Fibroblast of the conjunctiva (primary cell): ENCODE measurements at places on chromosomes 1 and 21.
A peak's percentile ranks its signal among the peaks of the same experiment; 100 is the strongest.

GRCh38 chr1:47983691-47984090 is 13.5 kb downstream of the TRABD2B start:
- DNase-seq = no peak

DNA sequence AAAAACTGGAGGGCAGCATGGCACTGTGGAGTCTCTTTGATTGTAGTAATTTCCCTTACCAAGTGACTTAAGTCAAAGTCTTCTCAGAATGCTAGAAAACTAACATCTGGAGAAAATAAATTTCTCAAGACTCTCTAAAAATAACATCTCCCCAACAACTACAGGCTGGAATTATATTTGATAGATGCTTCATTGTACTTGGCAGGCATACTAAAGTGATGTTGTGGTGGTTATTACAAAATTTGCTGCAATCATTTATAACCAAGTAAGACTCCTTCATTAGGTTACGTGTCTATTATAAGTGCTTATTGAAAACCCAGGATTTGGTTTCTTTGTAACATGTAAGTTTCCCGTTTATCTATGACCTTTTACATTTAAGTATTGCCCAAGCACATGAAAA is 132.9 kb upstream of the NRIP1 start:
- no peak for DNase-seq

DNA sequence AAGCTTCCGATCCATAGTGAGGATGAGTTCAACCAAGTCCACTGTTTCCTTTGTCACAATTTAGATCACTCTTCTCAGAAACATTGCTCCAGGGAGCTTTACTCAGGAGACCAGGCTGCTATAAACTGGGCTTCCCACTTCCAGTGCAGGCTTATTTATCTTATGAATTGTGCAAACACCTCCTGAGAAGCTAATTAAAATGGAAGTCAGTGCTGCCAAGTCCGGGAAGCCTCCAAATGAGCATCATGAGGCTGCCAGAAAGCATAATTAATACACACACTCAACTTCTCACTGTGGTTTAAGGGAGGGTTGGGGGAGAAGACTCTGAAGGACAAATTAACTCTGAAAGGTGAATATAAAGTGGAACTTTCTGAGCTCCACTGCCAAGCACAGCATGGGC is 145.0 kb upstream of the SGIP1 start:
- no peak for DNase-seq

- no peak for DNase-seq
Observed at GRCh38 chr1:167627865-167628641, 2.0 kb upstream of the RCSD1 start.

GRCh38 chr1:51131185-51131584 is 29.2 kb downstream of the C1orf185 start:
- DNase-seq = no peak

DNA sequence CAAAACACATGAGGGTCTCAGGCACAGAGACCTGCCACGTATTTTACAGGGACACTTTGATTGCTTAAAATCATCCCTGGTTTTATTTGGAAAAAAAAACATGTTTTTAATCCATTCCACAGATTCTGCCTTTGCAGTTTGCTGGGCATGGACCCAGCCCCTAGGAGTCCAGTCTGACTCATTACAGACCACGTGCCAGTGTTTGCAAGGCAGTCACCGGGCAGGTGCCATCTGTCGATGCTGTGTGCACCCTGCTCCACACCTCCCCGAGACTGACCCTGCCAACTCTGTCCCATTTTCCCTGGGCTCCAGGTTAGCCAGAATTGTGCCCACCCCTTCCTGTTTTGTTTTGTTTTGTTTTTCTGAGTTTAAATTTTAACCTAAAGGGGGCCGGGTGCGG is 148.4 kb upstream of the TMEM51 start:
- DNase-seq = no peak

GRCh38 chr1:23673086-23673813 is 18.4 kb upstream of the RPL11 start:
- DNase-seq = peak; percentile 45

DNA sequence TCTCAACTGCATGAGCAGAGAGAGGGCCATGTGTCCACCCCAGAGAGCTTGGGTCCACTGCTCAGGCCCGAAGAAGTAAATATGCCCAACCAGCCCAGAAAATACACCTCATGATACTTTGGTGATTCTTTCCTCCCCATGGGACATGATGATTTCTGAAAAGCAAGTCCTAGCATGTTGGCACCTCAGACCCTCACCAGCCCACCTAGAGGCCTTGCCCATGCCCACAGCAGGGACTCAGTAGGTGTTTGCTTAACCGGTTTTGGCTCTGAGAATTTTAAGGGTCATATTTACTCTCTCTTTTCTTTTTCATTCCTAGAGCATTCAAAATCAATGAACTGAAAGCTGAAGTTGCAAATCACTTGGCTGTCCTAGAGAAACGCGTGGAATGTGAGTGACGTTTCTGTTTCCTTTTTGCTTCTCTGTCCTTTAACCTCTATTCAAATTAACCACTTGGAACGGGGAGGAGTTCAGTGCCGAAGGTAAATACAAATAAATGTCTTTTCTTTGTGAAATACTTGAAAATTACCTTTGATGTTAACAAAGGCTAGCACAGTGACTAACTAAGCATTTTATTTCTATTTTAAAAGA is 79.7 kb downstream of the PDE9A start:
- no peak for DNase-seq

GRCh38 chr1:236844499-236845271 is 49.6 kb downstream of the MTR start:
- no peak for DNase-seq

- no peak for DNase-seq
Observed at GRCh38 chr21:22871692-22872091, 1873.5 kb downstream of the NCAM2 start.

- no peak for DNase-seq
Observed at GRCh38 chr1:113850127-113850796, 21.2 kb downstream of the PTPN22 start.

- DNase-seq = no peak
Observed at GRCh38 chr1:74714429-74715235, 18.2 kb downstream of the CRYZ start.

GRCh38 chr1:174243451-174244000 is 84.2 kb downstream of the RABGAP1L start:
- no peak for DNase-seq

- DNase-seq = no peak
Observed at GRCh38 chr1:174413632-174414031, 34.1 kb upstream of the GPR52 start.

GRCh38 chr1:57309630-57310029 is 114.2 kb downstream of the DAB1 start:
- no peak for DNase-seq

DNA sequence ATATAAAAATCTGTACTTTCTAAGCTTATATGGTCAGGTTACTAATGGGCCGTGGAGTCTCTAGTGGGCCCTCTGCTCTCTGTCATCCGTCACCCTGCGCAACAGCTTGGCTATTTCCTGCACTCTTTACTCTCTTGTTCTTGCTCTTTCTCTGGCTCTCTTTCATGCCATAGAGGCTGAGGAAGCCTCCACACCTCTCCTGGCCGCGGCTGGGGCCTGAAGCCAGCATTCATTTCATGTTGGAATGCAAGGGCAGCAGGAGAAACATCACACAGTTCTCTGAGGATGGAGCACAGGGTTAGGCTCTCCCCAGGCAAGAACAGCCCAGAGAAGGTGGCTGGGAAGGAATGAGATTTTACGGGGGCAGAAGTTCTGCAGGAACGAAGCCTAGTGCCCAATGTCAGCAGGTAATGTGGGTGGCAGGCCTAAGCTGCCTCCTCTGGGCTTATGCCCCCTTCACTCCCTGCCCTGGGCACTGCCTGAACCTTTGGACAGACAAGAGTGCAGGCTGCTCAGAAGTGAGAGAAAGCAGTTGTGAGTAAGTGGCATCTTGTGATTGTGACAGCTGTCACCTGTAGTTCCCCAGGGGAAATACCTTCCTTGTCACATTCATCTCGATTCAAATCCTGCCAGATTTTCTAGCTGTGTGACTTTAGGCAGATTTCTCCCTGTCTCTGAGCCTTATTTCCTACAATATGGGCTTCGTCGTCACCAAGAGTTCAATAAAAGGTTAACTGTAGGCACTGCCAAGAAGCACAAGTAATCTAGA is 3.6 kb upstream of the FHAD1 start:
- DNase-seq = no peak

DNA sequence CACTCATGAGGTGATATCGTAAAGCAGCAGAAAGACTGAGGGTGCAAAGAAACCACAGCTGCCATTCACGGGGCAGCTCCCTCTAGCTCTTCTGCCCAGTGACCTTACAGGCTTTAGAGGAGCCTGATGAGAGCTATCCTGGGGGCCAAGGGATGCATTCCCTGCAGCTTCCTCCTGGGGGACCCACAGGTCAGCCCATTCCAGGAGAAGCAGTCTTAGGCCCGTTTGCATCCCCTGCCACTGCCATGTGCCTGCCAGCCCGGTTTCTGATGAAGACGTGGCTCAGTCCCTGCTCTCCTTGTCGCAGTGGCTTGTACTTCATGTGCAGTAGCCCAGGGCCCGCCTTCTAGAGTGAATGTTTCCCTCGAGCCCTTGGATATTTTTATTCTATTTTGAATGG is 22.8 kb downstream of the ATP5PO start:
- DNase-seq = no peak

DNA sequence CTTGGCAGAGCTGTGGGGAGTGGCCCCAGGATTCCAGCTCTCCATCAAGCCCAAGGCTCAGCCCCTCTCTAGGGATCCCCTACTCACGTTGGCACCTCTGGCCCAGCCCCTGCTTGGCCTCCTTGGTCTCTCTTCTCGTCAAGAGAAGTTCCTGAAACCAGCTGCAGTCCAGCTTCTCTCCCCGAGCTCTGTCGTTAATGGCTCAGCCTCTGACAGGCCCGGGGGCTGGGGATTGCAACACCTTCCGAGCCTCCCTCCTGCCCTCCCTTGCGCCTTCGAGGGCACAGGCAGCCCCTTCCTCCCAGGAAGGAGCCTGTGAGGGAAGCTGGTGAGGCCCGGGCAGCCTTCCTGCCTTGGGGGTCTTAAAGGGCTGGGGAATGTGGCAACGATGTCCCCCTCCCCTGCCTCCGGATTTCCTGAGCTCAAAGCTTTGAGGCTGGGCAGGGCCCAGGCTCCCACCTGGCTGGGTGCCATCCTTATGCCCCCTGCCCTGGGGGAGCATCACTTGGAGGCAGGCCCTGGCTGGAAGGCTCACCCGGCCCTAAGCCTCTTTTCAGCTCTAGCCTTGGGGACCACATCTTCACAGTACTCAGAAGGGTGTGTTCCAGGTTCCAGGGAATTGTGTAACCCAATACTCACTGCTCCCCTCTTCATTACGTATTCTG is at the start of gene CSF3R:
TSS of gene CSF3R (minus strand) at position 190 of the 665 bp plus-strand sequence. CDS start 3,417 bp downstream, outside the sequence.
- no peak for DNase-seq

DNA sequence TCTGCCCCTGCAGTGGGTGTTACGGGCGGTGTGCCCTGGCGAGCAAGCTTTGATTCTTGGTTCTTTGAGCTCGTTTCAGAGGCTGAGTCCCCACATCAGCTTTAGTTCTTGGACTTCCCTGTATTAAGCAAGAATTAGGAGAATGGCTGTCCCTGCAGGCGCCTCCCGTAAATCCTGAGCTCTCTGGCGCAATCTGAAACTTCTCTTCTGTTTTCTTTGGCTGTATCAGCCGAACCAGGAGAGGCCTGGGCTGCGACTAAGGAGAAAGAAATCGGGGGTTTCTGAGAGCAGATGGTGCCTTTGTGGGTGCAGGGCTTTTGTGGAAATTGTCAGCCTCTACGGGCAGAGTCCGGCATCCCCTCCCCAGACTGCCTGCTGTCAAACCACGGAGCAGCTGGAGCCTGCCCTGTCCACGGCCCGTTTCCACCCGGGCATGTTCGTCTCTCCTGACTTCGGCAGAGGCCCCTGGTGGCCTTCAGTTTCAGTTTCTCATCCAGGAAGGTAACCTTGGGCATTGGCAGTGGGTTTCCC is 17.9 kb downstream of the CSTB start:
- peak; percentile 64 for DNase-seq

- DNase-seq = no peak
Observed at GRCh38 chr21:44589586-44590305, 2.6 kb downstream of the KRTAP10-6 start.

- no peak for DNase-seq
Observed at GRCh38 chr1:35539073-35539823, 18.0 kb downstream of the KIAA0319L start.

DNA sequence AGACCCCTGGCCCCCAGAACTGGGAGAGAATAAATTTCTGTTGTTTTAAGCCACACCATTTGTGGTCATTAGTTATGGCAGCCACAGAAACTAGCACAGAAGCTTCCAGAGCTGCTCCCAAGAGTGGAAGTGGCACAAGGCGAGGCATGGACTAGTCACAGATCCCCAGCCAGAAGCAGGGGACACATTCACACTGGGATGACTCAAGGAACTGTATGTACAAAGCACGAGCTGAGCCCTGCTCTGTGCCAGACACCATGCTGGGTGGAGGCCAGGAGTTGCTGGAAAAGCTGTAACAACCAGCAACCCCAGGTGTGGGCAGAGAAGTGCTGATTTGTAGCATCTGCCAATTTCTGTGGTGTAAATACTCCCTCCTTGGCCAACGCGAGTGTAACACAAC is 55.6 kb downstream of the TCP10L start:
- DNase-seq = no peak

GRCh38 chr1:229286099-229286766 is 15.3 kb downstream of the RAB4A start:
- no peak for DNase-seq

- peak; percentile 55 for DNase-seq
Observed at GRCh38 chr1:240092301-240093119, 827 bp downstream of the FMN2 start.

GRCh38 chr1:172751683-172752082 is 92.8 kb downstream of the FASLG start:
- DNase-seq = no peak

DNA sequence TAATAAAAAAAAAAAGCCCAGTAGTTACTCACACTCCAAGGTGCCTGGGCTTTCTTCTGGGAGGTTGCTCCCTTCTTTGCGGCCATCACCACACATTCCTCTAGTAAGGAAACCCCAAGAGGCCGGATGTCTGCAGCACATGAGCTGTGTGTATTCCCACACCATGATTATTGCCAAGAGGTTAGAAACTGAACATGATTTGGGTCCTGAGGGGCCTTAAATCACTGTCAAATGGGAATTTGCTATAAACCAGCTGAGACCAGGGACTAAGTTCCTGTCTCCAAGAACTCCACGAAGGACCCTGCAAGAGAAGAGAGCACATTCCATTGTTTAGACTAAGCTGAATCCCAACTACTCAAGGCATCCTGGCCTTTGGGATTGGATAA is 85.3 kb upstream of the SSX2IP start:
- DNase-seq = no peak

DNA sequence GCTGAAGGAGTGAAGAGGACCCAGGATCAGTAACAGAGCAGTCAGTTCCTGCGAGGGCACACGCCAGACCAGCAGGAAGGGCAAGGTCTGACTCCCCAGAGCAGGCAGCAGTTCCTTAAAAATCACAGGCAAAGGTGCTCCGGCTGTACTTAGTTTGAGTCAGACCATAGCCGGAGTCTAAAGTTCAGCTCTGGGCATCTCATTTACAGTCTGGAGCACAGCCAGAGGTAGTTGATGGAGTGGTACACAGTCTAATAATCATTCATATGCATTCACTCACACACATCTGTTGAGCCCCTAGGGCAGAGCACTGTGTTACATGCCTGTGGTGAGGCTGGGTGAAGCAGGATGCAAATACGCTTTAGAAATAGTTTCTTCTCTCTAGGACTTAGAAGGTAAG is 7.3 kb upstream of the AMIGO1 start:
- DNase-seq = no peak
